ENCODE measurements at places on chromosomes 5 and 9.

DNA sequence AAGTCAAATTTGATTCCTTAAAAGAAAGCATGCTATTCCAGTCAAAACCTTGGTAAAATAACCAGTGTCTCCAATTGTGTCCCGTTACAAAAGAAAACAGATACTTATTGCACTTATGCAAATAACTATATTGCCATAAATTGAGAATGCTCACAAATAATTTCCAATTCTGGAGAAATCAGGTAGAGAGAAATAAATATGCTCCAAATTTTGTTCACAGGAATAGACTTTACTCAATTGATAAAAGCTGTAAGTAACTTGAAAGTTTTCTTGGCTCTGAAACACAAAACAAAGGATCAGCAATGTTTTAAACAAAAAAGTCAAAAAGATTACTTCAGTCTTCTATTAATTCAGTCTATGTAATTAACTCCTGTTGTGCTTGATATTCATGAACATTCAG, 7.8 kb upstream of the DTWD2 start:
- DNase-seq = no peak

- DNase-seq = no peak
These were observed 617.5 kb upstream of the TLE4 start for GRCh38 chr9:78954286-78954685.

- no peak for DNase-seq
These were observed 101.8 kb downstream of the TMEM167A start for GRCh38 chr5:82975396-82975795.

DNA sequence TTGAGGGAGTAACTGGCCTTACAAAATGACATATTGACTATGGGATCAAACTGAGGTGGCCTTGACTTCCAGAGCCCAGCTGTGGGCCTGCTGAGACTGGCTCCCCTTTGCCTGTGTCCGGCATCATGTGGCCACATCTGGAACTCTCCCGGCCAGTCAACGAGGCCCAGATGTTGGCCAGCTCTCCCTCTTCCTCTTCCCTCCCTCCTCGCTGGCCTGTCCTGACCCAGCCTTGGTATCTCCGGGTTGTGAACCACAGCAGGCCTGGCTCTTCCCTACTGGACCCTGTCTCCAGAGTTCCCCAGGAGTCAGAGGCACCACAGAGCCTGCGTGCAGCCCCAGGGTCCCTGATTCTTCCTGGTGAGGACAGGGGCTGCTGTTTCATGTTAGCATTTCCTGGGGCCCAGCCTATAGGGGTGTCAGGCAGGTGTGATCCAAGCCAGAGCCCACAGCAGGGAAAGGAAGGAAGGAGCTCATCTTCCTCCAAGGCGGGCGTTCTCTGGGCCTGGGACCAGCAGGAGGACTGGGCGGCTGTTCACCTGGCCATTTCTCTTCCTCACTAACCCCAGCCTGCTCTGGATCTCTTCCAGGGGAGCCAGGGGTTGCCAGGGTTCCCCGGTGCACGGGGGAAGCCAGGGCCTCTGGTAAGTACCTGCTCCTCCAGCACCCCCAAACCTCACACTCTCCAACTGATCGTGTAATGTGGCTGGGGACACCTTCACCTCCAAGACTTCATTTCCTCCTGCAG, 81.2 kb downstream of the COL27A1 start:
- DNase-seq = no peak

DNA sequence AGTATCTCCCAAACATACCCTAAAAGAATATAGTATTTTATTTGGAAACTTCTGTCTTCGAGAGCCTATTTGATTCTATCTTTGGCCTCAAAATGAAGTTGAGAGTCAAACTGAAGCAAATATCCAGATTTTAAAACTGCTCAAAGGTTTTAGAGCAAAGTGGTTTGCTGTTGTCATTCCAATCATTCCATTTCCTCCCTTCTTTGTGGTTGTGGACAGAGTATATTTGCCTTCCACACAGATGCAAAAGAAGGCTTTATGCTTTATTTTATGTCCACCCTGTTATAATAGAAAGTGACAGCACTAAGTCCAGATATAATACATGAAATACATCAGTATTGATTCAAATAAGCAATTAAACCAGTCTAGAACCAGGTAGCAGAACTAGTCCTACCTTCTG, 12.4 kb downstream of the GZMK start:
- DNase-seq = no peak

GRCh38 chr5:32173267-32174010, 680 bp downstream of the GOLPH3 start:
- DNase-seq = peak; percentile 47

DNA sequence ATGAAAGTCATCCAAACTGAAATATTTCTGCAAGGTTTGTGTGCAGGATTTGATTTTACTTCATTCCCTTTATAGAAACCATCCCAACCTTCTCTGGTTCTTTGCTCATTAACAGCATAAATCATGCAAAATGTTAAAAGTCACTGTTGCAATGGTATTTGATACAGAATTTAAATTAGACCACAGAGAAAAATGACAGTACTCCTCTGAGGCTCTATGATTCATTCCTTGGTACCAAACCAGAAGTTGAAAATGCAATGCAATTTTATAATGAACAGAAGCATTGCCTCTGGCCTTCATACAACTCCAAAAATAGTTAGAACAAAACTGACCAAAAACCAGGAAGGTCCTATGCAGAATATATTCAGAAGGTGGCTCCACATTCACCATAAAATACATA, 607.1 kb downstream of the TLE1 start:
- DNase-seq = no peak

Data from CD4-positive, alpha-beta T cell treated with Interleukin-12 subunit alpha and Interleukin-12 subunit beta, for 1 hour (primary cell).